ENCODE measurements at places on chromosomes 2 and 18.

GRCh38 chr2:3872451-3872850 lies 169.1 kb downstream of the DCDC2C start:
- DNase-seq, result no peak

- DNase-seq, result peak; percentile 81
These were observed 103.9 kb downstream of the CCBE1 start for GRCh38 chr18:59593291-59593717.

- no peak for DNase-seq
These were observed 1.9 kb upstream of the ABHD3 start for GRCh38 chr18:21706386-21706865.

GRCh38 chr18:79620576-79621165 lies 58.9 kb upstream of the CTDP1 start:
- DNase-seq, result no peak

GRCh38 chr2:51624995-51625394 lies 593.1 kb upstream of the NRXN1 start:
- DNase-seq, result peak; percentile 32

DNA sequence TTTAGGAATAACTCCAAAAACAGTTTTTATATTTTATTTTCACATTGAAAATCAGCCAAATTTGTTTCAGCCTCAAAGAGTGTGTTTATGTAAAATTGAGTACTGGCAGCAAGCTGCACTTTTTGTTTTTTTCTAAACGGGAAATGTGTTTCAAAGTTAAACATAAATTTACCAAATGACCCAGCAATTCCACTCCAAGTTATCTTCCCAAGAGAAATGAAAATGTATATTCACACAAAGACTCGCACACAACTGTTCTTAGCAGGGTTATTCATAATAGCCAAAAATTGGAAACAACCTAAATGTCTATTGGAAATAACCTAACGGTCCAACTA lies 9.3 kb downstream of the ALPK2 start:
- no peak for DNase-seq

DNA sequence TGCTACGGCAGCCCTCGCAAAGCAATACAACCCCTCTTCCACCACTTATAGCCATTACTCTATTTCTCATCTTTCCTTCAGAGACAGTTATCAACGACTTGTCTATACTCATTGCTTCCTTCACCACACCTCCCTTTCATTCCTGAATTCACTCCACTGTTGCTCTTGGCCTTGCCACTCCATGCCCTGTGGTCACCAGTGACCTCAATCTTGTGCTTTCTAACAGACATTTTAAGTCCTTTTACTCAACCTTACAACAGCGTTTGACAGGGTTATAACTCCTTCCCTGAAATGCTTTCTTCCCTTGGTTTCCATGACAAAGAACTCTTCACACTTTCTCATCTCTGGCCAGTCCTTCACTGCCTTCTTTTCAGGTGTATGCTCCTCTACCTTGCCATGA lies 90.6 kb upstream of the CCDC141 start:
- no peak for DNase-seq

DNA sequence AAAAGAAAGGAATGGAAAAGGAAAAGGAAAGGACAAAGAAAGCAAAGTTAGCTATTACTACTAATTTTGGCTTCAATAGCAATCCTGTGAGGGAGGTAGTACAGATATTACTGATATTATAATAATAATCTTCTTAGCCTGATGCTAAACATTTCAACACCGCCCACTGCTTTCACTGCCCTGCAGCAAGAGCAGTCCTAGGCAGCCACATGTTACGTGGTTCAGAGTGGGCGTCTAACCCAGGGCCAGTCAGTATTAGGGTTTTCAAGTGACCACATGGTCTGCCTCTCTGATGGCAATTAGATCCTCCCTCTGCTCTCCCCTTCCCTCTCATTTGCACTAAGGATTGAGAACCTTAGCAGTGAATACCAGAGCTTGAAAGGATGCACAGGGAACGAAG lies 83.7 kb upstream of the ZNF397 start:
- no peak for DNase-seq

- peak; percentile 3 for DNase-seq
These were observed 84.1 kb downstream of the XIRP2 start for GRCh38 chr2:166972418-166972817.

DNA sequence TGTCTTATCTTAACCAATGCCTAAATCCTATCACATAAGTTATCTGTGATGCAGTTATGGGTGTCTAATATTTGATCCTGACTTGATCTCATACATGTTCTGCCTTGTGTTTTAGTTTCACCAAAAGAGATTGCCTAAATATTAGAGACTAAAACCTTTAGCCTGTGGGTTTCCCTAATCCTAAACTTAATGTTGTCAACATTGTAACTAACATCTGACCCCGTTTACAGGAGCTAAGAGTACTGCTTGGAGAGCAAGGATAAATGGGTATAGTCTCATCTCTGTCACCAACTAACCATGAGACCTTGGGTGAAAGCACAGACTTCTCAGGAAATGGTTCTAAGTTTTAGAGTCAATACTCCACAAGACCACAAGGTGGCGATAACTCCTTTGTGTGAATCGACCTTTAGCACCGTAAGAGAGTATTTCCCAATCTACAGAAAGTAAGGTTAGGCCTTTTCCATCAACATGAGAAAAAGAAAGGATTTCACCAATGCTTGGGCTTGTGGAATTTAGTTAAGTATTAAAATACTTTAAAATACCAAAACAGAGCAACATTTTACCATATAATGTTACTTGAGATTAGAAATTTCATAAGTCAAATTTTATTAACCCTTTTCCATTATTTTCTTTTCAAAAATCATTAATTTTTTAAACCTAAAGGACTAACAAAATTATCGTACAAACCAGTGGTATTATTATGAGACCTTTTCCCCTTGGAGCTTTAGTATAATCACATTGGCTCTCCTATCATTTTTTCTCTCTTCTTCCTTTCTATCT lies 60.5 kb downstream of the G6PC2 start:
- peak; percentile 57 for DNase-seq

GRCh38 chr2:195820373-195820772 lies 163.3 kb downstream of the SLC39A10 start:
- peak; percentile 90 for DNase-seq

GRCh38 chr2:39390216-39390615 lies 46.9 kb downstream of the MAP4K3 start:
- peak; percentile 63 for DNase-seq

GRCh38 chr2:236107942-236108625 lies 60.1 kb downstream of the GBX2 start:
- DNase-seq, result no peak

DNA sequence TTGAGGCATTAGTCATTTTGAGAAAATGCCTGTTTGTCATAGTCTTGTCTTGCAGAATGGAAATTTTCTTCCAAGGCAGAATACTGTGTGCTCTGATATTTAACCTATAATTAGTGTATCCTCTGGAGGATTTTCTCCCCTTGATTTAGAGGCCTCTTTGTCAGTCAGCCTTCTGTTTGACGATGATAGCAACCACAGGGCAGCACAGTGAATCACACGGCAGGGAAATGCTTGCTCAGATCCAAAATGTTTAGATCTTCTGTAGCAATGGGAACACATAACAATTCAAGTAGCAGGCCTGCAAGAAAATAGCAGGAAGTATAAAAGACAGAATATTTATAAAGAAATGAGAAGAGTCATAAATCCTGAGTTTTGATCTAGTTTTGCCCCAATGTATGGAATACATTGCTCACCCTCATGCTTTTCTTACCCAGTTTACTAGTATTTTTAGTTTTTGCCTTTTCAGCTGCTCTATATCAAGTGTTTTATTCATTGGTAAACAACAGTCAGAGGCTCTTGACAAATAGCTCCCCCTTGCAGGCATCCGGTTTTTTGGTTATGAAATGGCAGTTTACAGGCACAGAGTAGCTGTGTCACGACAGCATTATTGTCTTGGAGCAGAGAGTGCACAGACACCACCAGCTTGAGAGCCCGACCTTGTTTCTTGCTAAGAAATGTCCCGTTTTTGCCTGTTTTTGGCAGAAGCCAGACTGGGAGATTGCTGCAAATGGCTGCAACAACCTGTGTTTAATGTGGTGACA lies 185.1 kb downstream of the MYO3B start:
- DNase-seq, result peak; percentile 75

DNA sequence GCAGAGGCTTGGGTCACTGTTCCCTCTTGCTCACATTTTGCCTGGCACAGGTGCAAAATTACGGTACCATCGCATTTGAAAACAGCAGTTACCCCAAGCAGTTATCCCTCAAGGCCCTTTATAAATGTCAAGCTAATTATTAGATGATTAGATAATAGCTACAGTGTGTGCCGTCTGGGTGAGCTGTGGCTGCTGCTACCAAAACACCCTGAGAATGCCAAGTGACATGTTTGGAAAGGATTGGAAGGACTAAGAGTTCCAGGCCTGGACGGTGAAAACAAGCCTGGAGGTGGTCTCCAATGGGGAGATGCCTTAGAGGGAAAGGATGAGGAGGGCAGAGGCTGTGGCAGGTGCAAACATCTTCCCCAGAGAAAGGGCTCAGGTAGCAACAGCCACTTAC lies 120.6 kb downstream of the CAPN13 start:
- DNase-seq, result no peak

GRCh38 chr2:149080971-149081370 lies 42.5 kb downstream of the LYPD6B start:
- no peak for DNase-seq

DNA sequence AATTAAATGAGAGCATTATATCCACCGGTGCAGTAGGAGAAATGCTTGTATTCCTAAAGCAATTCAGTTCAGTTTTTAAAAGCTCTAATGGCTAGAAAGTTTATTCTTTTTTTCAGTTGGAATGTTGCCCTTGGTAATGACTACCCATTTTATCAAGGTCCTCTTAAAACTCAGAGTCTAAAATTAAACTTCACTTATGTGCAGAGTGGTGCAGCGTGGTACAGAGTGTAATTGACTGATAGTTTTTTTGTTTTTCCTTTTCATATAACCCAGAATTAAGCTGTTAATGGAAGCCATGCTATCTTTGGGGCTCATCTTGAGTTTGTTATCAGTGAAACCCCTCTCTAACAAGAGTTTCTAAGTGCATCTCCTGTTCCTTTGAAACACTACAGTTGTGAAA lies 21.4 kb downstream of the NCOA1 start:
- DNase-seq, result no peak

DNA sequence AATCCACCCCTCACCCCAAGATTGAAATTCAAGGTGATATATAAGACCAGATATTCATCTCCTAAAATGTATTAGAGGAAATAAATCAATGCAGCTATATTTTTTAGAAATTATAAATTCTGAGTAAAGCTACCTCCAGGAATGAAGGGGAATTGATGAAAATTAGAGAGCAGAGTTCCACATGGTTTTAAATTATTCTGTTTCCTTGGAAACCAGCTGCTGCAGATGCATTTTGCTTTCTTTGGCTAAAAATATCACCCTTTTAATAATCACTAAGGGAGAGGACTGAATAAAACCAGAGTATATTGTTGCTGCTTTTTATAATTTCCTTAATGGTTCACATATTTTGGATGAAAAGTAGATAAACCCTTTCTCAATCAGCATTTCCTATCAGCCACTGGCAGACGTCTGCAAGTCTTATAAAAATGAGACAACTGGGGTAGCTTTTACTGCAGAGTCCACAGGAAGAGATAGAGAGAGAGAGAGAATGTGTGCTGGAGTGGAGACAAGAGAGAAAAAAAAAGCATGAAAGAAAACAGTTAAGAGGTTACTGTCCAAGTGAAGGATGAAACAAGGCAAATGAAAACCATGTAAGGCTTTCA lies 2.0 kb downstream of the CSRNP3 start:
- DNase-seq, result no peak

DNA sequence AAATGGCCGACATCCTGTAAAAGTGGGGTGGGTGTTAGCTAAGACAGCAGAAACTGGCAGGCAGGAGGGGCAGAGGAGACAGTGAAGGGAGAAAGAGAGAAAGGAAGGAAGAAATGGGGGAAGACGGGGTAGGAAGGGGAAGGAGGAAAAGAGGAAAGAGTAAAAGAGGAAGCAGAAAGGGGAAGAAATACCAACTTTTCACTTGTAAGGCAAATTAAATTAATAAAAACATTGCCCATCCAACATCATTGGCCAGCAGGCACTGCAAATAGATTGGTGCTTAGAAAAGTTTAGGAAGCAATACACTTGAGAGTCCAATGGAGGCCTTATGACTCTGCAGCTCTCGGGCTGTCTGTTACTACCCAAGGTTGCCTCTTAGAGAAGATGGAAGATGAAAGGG lies 116.7 kb downstream of the TNS1 start:
- no peak for DNase-seq

DNA sequence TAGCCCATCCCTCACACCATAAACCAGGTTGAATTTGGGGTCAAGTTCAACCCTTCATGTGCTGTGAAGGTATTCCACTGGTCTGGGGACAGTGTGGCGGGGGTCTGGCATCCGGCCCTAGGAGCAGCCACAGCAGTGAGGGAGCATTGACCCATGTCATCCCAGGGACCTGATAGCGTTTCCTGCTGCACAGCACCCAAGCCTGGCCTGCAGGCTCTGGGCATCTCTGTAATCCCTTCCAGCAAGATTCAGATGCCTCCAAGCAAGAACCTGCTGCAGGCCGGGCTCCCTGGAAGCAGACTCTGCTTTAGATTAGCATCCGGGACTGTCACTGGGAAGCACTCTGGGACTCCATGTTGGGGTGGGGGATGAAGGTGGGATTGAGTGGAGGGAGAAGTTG lies 90.4 kb downstream of the TFCP2L1 start:
- no peak for DNase-seq

DNA sequence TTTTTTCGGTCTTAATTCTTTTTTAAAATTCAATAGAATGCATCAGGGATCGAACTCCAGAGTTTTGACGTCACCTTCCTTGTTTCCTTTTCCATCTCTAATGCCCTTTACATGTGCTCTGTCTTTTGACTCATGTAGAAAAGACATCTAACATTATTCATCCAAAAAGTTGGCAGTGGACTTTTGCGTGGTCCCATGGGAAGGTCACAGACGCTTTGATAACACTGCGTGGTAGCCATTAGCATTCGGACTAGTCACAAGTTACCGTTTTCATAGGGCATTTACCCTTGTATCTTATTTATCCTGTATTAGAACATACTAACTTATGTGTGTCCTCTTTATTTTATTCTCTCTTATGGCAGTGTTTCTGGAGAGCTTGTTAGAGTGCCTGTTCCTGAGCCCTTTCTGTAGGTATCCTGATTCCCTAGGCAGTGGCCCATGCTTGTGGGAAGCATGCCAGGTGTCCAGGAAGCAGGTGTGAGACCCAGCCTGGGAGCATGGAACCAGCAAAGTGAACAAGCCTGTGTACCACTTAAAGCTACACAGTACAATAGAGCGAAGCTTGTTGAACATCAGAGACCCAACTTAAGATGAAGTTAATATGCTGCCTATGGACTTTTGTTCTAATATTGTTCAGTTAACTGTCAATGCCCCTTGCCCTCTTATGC lies 73.6 kb upstream of the RBM44 start:
- no peak for DNase-seq

DNA sequence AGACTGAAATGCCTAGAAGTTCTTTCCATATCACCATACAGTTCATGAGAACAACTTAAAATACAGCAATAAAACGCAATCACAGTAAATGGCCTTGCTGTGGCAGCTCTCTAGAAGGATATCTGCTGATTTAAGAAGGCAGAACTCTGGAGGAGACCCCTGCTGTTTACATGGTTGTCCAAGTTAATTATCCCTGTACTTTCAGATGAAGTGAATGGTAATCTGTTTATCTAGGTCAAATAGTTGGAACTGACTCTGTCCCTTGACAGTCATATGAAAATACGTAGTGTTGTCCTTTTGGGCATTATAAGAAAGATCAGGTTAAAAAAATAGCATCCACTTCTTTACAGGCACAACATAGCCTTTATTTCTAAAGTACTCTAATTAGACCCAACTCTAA lies 115.6 kb downstream of the COLEC12 start:
- DNase-seq, result no peak

Measured in fibroblast of skin of abdomen (primary cell).